ENCODE measurements at places on chromosomes 12 and 14. TPM values are rescaled to one million over a fixed set of nuclear protein-coding genes. Genes with fewer than 3 reads are reported as not detected.

The SLC4A8 gene
- 2.6 TPM for total RNA-seq

The PRB2 gene
- not detected for total RNA-seq

The C3AR1 gene
- 1.8 TPM for total RNA-seq

The PRKD1 gene
- 4.4 TPM for total RNA-seq

The SLC8A3 gene
- not detected for total RNA-seq

The KRT78 gene
- total RNA-seq: not detected

The OR6C65 gene
- total RNA-seq: not detected

The CEP128 gene
- total RNA-seq: 5.7 TPM

The SERPINA3 gene
- 0.56 TPM for total RNA-seq

The AMN gene
- not detected for total RNA-seq

The FBRSL1 gene
- total RNA-seq: 1.8 TPM

Data from H4 (cell line).